ENCODE measurements at places on chromosomes 4 and X.

DNA sequence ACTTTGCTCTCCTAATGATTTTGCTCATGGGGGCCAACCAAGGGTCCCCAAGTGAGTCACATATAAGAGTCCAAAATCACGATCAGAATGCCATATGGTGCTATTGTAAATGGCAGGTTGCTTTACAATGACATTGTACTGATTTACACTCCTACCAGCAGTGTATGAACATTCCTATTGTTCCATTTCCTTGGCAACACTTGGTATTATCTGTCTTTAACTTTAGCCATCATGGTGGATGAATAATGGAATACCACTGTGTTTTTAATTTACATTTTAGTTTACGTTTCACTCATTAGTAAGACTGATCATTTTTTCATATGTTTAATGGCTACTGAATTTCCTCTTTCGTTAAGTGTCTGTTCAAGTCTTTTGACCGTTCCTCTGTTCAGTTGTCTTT lies 96.5 kb downstream of the NYX start:
- no peak for DNase-seq

GRCh38 chr4:145293658-145294057 lies 113.3 kb upstream of the OTUD4 start:
- no peak for DNase-seq

- no peak for DNase-seq
Measured at GRCh38 chr4:174307694-174308093, 24.0 kb downstream of the CEP44 start.

DNA sequence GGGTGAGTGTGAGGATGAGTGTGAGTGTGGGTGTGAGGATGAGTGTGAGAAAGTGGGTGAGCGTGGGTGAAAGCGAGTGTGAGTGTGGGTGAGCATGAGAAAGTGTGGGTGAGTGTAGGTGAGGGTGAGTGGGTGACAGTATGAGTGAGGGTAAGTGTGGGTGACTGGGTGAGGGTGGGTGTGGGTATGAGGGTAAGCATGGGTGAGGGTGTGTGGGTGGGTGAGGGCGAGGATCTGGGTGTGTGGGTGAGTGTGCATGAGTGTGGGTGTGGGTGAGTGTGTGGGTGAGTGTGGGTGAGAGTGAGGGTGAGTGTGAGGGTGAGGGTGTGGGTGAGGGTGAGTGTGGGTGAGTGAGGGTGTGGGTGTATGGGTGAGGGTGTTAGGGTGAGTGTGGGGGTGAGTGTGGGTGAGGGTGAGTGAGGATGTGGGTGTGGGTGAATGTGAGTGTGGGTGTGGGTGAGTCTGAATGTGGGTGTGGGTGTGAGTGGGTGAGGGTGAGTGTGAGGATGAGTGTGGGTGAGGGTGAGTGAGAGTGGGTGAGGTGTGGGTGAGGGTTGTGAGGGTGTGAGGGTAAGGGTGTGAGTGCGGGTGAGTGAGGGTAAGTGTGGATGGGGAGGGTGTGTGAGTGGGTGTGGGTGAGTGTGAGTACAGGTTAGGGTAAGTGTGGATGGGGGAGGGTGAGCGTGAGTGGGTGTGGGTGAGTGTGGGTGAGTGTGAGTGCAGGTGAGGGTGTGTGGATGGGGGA lies 48.9 kb downstream of the ING2 start:
- no peak for DNase-seq

DNA sequence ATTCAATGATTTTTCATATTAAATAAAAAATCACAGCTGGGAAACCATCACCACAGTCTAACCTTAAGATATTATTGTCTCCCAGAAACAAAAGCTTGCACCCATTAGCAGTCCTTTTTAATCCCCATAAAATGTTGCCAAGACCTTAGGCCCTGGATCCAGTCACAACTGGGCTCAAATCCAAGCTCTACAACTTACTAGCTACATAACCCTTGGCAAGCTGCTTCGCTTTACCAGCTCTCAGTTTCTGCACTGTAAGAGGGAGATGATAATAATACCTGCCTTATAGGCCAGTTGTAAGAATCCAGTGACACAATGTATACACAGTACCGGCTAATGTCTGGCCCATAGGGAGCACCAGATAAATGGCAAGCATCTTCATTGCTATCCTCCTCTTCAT lies 400.9 kb upstream of the FGF13 start:
- DNase-seq: no peak

- DNase-seq: no peak
Measured at GRCh38 chrX:11427453-11428071, 134.3 kb downstream of the AMELX start.

- DNase-seq: no peak
Measured at GRCh38 chr4:155392481-155393184, 15.9 kb upstream of the MAP9 start.

- DNase-seq: no peak
Measured at GRCh38 chr4:48962636-48963035, 23.4 kb upstream of the CWH43 start.

GRCh38 chr4:157217708-157218107 lies 2.8 kb upstream of the GRIA2 start:
- DNase-seq: no peak

DNA sequence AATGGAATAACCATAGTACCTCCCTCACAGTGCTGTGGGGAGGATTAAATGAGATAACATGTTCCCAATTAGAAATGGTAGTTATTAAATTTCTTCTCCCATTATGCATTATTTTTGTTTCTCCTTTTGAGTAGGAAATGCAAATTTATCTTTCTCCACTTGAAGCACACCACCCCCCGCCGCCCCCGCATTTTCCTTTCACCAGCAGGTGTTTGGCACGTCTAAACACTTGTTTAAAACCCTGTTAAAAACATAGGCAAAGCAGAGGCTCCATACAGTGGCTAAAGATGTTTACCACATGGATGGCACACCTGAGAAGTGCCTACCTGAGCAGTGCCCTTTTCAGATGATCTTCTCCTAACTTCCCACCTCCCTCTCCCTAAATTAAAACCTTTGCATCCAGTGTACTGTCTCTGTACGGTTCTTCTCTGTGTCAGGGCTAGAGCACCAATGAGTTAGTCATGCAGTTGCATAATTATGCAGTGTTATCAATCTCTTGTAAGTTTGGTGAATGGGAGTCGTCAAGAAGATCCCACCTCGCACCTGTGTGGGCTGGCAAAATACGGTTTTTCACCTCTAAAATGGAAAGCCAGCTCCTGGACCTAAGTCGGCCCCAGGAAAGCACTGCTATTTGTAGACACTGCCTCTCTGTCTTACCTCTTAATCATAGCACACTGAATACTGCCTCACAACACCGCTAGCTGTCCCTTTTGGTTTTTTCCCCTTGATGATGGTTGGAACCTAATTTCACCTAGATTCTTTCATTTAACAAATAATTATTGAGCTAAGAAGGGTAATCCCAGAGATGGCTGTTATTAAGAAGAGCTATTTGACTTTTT lies 122.0 kb downstream of the CT47B1 start:
- no peak for DNase-seq

- no peak for DNase-seq
Measured at GRCh38 chrX:19708683-19709082, 178.7 kb downstream of the SH3KBP1 start.

- DNase-seq: no peak
Measured at GRCh38 chr4:17033025-17033767, 134.8 kb upstream of the LDB2 start.

DNA sequence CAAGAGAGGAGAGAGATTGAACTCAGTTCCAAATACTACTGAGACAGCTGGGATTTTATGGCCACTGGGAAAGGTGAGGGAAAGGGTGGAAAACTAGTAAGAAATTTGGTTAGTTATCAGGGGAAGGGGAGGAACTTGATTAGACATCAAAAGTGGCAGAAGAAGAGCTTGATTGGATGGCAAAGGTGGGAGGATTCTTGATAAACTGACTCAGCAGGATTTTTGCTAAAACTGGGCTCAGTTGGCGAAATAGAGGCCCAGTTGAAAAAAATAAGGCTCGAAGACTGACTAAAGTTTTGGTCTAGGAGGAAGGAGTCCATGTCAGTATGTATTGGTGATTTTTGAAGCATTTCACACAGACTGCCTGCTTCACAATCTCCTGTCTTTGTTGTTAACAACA lies 10.0 kb downstream of the BEX3 start:
- DNase-seq: no peak

DNA sequence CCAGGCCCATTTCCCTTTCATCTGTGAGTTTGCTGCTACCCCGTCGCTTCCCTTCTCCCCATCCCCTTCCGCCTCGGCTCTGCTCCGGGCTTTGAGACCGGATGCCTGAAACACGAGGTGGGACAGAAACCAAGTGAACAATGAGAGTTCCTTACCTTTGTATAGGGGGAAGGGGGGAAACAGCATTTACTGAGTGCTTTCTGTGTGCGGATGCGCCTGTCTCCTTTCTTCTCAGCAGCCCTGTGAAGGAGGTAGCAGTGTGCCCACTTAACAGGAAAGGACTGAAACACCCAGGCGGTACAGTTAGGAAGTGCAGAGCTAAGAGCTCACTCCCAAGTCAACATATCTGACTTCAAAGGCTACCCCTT lies 43.2 kb upstream of the TMSB15B start:
- no peak for DNase-seq

DNA sequence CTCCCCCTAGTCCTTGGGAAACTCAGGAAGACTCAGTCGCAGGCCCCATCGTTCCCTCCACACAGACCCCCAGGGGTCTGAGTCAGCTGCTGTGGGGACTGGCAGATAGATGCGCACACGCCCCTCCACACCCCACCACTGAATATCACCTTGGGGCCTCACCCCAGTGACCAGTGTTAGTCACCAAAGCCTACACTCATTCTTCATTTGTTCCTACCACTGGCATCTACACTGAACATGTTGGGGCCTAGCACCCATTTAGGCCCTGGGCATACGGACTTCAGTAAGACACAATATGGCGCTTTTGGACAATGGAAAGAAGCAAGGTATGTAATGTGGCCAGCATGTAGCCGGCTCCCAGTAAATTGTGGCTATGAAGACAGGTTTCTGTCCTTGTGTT lies 154.1 kb upstream of the PJA1 start:
- DNase-seq: no peak

GRCh38 chr4:932713-933070 lies 432 bp downstream of the TMEM175 start:
- no peak for DNase-seq

GRCh38 chr4:19958848-19959247 lies 292.9 kb upstream of the SLIT2 start:
- no peak for DNase-seq

DNA sequence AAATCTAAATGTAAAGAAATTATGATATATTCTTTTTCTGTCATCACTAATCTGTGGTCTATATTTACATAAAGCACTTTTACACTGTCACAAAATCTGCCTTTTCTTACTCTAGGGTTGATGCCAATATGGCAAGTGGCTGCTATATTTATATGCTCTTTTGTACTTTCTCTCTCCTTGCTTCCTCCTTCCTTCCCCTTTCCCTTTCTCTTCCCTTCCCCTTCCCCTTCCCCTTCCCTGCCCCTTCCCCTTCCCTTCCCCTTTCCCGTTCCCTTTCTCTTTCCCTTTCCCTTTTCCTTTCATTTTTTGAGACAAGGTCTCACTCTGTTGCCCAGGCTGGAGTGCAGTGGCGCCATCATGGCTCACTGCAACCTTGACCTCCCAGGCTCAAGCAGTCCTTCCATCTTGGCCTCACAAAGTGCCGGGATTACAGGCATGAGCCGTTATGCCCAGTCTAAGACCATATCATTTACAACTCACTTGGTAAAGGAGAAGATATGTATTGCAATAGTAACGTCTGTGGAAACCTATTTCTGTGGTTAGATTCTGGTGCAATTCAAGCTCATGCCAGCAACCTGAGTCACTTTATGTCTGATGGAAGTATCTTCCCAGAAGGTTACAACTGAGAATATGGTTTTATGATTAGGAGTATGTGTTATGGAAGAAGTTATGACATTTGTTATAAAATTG lies 13.9 kb upstream of the PLAC8 start:
- no peak for DNase-seq

DNA sequence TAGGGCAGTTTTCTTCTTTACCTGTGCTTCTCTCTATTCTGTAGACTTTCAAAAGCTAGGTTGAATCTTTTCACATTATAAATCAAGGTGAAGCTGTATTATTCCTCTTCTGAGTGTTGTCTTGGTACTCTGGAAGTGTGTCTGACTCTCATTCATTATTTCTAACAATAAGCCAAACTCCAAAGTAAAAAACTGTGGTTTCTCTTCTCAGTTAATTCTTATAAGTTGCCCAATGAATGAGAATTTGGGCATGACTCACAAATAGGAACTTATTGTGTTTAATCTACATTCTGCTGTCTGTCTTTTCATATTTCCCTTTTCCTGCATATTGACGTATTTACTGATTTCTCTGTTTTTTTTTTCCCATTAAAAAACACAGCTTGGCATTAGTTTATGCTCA lies 714.5 kb downstream of the CCSER1 start:
- no peak for DNase-seq

GRCh38 chrX:22634751-22635150 lies 362.0 kb downstream of the CBLL2 start:
- no peak for DNase-seq

DNA sequence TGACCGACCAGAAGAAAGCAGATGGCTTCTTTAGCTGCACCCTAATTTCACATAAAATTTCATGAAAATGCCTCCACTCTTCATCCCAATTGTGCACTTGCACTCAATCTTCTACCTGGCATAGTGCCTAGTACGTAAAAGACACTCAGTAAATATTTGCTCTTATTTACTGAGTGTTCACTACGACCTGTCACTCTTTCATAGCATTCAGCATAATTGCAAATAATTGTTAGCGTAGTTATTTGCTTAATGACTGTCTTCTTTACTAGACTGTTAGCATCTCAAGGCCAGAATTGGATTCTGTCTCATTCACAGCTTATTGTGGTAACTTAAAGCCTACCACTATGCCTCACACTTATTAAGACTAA lies 130.2 kb downstream of the ENOX2 start:
- DNase-seq: no peak

DNA sequence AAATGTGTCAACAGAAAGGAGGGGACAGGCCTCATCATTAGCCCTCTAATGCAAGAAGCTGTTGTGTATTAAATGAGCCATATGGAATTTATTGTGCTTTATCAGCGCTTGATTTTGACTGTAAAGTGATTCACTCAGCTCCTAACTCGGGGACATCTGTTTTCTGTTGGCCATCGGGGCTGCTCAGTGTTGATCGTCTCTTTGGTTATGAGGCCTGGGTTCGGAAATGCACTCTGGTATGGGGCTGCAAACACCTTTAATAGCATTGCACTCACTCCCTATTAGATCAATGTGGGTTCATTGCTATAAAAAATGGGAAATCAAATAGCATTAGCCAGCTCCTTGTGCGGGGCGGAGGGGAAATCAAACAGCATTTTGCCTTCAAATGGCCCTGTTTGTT lies 6.4 kb downstream of the ARX start:
- DNase-seq: no peak

DNA sequence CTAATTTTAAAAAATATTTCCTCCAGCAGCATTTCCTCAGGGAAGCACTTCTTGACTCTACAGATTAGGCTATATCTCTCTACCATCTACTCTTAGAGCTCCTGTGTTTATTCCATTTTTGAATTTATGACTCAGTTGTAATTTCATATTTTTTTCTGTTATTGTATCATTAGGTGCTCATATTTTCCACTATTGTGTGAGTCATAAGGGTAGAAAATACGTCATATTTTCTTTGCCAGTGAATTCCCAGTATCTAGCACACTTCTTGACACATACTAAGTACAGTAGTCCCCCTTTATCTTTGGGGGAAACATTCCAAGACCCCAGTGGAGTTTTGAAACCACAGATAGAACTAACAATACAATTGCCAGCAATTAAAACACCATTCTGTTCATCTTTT lies 431.2 kb downstream of the GASK1B start:
- no peak for DNase-seq

Data from activated T-helper 9 cell treated with anti-CD3 and anti-CD28 coated beads, Interleukin-2, amount 50 U/mL, for 16 hours (primary cell).